ENCODE measurements at places on chromosomes 16 and 17.

DNA sequence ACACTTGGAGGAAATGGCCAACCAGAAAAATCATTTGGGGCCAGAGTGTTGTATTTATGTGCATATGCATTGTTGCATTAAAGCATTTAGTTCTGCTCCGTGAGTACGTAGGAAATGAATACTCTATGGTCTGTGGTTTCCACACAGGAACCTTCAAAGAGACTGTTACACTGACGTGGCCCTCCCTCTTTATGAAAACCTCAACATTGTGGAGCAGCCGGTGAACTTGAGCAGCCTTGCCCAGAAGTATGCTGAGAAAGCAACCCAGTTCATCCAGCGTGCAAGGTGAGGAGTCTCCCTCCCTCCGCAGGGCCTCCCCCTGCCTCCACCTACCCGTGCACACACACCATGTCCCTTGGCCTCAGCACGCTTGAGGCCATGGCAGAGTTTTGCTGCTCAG lies 65.2 kb downstream of the ARSG start:
- peak; percentile 75 for DNase-seq

GRCh38 chr16:15648135-15648730 lies 1.8 kb upstream of the NDE1 start:
- DNase-seq = no peak

GRCh38 chr17:30290077-30290476 lies 1.7 kb downstream of the BLMH start:
- DNase-seq = no peak

GRCh38 chr16:10569621-10570020 lies 10.8 kb downstream of the EMP2 start:
- DNase-seq = no peak

DNA sequence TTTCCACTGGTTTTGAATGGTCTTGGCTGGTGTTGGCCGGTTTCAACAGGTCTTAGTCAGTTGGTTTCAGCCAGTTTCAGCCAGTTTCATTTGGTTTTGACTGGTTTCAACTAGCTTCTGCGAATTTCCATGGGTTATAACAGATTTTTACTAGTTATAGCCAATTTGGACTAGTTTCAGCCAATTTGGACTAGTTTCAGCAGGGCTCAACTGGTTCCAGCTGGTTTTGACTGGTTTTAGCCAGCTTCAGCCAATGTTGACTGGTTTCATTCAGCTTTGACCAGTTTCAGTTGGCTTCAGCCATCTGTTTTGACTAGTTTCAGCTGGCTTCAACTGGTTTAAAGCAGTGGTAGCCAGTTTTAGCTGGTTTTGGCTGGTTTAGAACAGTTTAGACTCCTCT lies 432.6 kb downstream of the UTP18 start:
- DNase-seq = no peak

DNA sequence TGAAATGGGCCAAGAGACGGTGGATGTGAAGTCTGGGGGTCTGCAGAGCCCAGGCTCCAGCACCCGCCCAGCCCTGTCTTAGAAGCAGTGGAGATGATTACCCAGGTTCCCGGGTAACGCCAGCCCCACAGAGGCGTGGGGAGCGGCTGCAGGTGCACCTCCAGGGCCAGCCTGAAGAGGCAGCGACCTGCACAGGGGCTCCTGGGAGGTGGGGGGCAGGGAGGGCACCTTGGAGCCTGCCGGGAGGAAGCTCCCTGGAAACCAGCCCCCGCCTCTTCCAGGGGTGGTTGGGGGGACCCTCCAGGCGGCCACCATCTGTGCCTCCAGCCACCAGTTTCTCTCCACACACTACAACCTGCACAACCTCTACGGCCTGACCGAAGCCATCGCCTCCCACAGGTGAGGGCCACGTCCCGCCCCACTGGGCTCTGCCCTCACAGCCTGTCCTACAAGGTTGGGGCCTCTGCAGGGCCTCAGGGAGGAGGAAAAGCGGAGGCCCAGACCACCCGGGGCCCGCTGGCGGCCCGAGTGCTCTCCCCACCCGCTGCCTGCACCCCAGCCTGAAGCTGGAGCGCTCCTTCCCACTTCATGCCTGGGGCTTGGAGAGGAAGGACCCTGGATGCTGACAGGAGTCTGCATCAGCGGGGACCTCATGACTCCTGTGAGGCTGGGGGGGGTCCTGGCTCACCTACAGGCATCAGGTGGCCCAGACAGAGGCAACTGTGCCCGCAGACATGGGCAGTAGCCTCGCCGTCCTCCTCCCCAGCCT lies 10.5 kb downstream of the GAA start:
- no peak for DNase-seq

GRCh38 chr16:27322858-27323780 lies 9.3 kb downstream of the IL4R start:
- no peak for DNase-seq

GRCh38 chr16:20049831-20050230 lies 23.9 kb downstream of the GPR139 start:
- DNase-seq = no peak

DNA sequence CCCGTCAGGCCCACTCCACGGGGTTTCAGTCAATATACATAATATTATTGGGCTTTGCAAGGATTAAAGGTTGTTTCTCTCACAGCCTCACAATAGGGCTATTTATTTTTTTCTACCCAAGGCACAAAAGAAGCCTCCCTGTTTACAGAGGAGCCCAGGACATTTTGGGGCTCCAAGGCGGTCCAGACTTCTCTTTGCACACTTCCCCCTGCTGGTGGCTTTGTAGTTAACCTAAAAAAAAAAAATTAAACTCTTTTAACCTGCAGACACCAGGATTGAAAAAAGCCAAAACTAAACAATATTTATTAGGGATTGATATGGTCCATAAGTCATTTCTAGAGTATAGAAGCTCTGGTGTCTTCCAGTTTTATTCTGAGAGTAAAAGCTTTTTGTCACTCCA lies 169.7 kb upstream of the ZFHX3 start:
- DNase-seq = peak; percentile 4

GRCh38 chr16:82636958-82637357 lies 10.2 kb downstream of the CDH13 start:
- DNase-seq = no peak

GRCh38 chr17:5785867-5786509 lies 201.7 kb upstream of the NLRP1 start:
- DNase-seq = peak; percentile 82

GRCh38 chr17:39999067-39999466 lies 16.2 kb upstream of the CSF3 start:
- no peak for DNase-seq

DNA sequence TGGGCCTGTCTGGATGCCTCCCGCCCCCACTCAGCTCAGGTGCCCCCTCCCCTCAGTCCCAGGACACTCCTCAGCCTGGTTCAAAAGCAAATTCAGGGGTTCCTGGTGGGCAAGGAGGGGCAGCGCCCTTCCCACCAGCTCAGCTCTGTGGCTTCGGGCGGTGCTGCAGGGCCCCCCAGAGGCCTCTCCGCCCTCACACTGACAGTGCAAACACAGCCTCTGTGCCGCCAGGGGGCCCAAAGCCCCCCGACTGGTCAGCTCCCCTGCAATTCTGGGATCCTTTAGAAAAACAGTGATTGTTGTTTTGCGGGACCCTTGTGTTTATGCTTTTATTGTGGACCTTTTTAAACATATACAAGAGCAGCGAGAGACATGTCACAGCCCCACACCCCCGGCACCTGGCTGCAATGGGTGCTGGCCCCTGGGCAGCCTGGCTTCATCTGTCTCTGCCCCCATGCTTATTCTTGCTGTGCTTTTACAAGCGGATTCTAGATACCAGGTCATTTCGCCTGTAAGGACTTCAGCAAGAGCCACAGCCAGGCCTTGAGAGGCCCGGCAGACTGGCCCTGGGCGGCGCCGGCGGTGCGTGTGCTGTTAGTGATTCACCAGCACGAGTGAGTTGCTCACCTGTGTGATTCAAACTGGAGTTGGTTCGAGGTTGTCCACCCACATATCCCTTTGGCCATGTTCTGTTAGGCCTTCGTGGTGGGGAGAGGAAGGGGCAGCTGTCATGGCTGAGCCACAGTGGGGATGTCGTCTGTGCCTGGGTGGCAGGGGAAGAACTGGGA lies 21.2 kb downstream of the ZNF469 start:
- DNase-seq = no peak

DNA sequence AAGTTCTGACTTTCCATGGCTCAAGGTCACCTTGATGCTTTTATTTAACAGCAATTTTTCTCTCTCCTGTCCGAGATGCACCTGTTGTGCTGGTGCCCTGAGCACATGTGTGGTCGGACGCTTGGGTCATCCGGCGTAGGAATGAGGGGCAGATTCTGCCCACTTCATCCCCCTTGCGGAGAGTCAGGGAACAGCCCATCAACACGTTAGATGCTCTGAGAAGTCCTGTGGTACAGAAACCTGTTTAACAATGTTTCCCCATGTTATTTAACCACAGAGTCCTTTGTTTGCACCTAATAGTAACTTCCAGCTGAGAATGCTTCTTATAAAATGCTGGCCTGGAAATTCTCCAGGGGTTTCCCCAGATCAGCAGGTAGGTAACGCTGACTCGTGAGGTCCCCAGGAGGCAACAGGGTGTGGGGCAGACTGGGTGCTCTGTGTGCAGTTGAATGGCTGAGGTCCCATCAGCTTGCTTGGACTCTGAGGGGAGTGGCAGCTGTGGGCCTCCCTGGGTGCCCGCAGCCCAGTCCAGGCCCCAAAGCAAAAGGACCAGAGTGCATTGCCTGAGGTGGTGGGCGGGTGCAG lies 17.8 kb downstream of the DOC2B start:
- DNase-seq = peak; percentile 16

DNA sequence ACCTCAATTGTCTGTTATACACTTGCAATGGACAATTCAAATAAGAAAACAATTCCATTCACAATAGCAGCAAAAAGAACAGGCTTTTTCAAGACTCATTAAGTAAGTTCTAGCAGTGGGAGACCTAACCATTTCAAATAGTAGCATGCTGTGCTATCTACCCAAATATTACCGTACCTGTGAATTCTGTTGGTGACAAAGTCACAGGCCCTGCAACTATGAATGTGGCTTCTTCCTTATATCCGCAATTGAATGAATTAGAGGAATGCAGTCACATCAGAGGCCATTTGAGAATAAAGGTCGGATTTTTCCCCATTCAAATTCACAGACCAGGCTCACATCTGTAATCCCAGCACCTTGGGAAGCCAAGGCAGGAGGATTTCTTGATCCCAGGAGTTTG lies 800 bp upstream of the NME4 start:
- no peak for DNase-seq

- DNase-seq = no peak
These were observed 7.1 kb upstream of the CMTM4 start for GRCh38 chr16:66703406-66704215.

DNA sequence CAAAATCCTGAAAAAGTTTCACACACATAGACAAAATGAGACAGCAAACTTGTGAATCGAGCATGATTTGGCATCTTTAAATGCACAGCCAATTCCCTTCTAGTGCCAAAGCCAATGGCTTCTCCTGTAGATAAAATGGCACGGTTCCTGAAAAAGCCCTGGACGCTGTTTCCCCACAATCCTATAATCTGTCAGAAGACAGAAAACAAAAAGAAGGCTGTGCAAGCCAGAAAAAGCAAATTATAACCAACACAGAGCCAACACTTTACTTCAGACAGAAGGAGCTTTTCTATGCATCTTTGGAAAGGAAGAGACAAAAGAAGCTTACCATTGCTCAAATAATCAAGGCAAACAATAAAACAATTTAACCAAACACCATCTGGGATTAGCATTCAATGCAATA lies 23.8 kb downstream of the FAM222B start:
- no peak for DNase-seq

- DNase-seq = no peak
These were observed 42.5 kb upstream of the ATP2A3 start for GRCh38 chr17:4006745-4007211.

GRCh38 chr17:64773836-64774761 lies 112.0 kb upstream of the SMURF2 start:
- peak; percentile 69 for DNase-seq

- DNase-seq = no peak
These were observed 16.7 kb downstream of the CRHR1 start for GRCh38 chr17:45800816-45801215.

GRCh38 chr17:63029541-63029940 lies 63.5 kb downstream of the TANC2 start:
- DNase-seq = no peak

- peak; percentile 26 for DNase-seq
These were observed 1.1 kb downstream of the KATNB1 start for GRCh38 chr16:57736419-57737351.

- DNase-seq = no peak
These were observed 2.1 kb downstream of the IRF8 start for GRCh38 chr16:85901110-85901509.

DNA sequence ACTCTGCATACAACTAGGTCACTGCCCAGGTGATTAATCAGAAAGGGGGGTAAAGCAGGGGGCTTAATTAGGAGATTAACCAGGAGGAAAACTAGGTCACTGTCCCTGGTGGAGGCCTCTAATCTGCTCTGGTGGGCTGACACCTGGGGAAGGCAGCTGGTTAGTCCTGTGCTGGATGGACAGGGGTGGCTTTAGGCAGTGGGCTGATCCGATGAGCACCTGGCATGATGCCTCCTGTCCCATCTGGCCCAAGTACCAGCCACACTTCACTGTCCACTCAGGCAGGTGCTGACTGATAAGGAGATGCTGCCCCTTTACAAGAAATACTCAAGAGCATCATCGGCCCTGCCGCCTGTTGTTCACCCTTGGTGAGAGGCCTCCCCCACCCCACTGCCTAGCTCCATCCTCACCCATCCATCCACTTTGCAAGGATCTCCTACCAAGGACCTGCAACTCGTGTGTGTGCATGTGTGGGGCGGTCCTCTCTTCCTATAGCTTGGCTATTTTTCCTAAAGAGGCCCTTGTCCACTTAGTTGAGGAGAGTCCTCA lies 13.8 kb upstream of the RCVRN start:
- no peak for DNase-seq

GRCh38 chr17:39962642-39963220 lies at the start of gene GSDMA:
Gene GSDMA, plus strand, starts transcription at chr17:39963004. Its CDS starts 2,684 bp downstream, at chr17:39965688.
- no peak for DNase-seq

DNA sequence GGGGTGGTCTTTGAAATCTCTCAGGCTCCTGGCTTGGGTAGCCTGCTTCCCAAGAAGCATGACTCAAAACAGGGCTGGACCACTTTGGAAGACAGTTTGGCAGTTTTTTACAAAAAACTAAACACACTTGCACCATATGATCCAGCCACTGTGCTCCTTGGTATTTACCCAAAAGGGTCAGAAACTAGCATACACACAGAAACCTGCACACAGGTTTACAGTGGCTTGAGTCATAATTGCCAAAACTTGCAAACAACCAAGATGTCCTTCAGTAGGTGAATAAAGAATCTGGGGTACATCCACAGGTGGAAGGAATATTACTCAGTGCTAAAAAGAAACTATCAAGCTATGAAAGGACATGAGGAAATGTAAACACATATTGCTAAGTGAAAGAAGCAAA lies 323.2 kb upstream of the CDH5 start:
- DNase-seq = no peak

- no peak for DNase-seq
These were observed 2.5 kb downstream of the VASN start for GRCh38 chr16:4373909-4374742.

- DNase-seq = no peak
These were observed 24.6 kb upstream of the RPH3AL start for GRCh38 chr17:376936-377863.

DNA sequence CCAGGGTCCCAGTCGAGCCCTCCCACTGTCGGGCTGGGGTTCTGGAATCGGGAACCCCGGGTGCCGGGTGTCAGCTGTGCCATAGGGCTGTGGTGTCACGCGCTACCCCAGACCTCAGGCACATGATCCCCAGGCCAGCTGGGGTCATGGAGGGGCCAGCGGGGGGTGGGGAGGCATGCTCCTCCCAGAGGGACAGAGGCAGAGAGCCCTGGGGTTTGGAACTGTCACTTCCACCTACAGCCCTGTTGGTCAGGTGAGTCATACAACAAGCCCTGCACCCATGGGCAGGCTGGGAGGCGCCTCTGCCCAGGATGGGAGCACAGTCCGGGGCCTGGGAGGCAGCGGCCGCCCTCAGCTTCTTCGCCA lies 63.0 kb downstream of the BAIAP2 start:
- no peak for DNase-seq
